T follicular helper cell (primary cell): ENCODE measurements at places on chromosomes 2 and 18.

GRCh38 chr2:142088058-142088568 is 42.7 kb downstream of the LRP1B start:
- no peak for DNase-seq

DNA sequence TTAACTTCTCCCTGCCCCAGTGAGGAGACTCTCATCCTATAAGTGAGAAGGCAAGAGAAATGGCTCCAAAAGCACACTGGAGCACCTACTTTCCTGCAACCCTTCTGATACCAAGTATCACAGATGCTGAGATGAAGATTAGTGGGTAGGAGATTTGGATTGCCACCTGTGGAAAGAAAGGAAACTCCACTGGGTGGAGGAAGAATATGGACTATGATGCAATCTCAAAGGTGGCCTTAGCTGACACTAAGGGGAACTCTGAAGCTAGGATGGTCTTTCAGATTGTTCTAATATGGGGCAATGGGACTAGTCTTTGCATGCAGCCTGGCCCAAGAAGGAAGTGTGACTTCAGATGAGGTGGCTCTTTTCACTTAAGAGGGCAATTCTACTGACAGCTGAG is 21.6 kb downstream of the PRKRA start:
- no peak for DNase-seq

GRCh38 chr2:6728156-6728555 is 137.6 kb downstream of the CMPK2 start:
- DNase-seq, result no peak

- no peak for DNase-seq
These were observed 125.9 kb downstream of the MSH2 start for GRCh38 chr2:47528874-47529273.

- no peak for DNase-seq
These were observed 474.0 kb downstream of the SOCS6 start for GRCh38 chr18:70762812-70763211.

- no peak for DNase-seq
These were observed 6.9 kb downstream of the CDH20 start for GRCh38 chr18:61340148-61340547.

DNA sequence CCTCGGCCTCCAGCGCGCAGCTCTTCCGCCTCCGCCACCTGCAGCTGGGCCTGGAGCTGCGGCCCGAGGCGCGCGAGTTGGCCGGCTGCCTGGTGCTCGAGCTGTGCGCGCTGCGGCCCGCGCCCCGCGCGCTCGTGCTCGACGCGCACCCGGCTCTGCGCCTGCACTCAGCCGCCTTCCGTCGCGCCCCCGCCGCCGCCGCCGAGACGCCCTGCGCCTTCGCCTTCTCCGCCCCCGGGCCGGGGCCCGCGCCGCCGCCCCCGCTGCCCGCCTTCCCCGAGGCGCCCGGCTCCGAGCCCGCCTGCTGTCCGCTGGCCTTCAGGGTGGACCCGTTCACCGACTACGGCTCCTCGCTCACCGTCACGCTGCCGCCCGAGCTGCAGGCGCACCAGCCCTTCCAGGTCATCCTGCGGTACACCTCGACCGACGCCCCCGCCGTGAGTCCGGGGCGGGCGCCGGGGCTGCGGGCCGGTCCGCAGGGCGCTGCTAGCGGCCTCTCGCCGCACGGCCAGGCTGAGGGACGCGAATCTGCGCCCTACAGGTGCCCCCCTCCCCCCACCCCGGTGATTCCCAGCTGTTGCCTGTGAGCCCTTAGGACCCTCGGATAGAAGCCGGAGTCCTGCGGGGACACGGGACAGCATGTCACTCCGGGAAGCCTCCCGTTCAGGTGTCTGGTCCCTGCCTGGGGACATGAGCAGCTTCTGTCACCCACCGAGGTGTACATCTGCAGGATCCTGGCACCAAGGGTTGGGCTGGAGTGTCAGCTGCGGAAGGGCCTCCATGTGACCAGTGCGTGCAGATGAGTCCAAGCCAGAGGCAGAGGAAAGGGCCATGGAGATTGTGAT is 616 bp downstream of the RNPEPL1 start:
- peak; percentile 51 for DNase-seq

GRCh38 chr2:200575957-200576356 is 9.9 kb upstream of the AOX1 start:
- DNase-seq, result no peak

GRCh38 chr18:7927119-7927518 is 360.0 kb downstream of the PTPRM start:
- no peak for DNase-seq

- DNase-seq, result no peak
These were observed 47.6 kb downstream of the ITGAV start for GRCh38 chr2:186637497-186637800.

GRCh38 chr2:241033336-241033987 is 35.0 kb downstream of the SNED1 start:
- DNase-seq, result no peak

DNA sequence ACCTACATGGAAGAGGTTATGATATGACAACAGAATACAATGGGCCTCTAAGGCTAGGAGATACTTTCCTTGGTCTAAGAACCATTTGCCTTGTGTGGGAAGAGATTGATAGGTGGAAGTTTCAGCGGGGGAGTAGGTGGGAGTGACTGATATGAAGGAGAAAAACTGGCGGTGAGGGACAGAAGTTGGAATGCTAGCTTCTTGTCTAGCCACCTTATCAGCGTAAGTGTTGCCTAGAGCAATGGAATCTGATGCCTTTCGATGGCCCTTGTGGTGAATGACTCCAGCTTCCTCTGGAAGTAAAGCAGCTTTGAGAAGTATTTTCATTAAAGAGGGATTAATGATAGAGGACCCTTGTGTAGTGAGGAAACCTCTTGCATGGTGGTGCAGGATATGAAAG is 121.3 kb upstream of the GULP1 start:
- no peak for DNase-seq

- no peak for DNase-seq
These were observed 54.5 kb upstream of the NPAS2 start for GRCh38 chr2:100765481-100765880.

DNA sequence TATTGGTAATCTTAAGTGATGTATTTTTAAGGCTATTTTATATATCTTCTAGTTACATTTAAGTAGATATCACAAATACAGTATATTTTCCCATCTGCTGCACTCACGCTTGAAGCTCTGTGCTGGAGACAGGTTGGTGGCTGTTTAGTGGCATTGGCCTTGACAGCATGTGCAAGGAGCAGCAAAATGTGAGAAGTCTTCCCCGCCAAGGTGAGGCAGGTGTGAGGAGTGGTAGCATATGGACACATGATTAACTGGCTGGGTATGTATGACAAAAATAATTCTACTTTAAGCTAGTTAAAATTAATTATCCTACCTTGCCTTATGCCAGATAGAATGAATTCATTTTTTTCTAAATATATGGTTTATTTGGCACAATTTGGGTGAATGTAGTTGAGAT is 117.2 kb downstream of the CCDC102B start:
- DNase-seq, result no peak

- DNase-seq, result no peak
These were observed 147.1 kb downstream of the PLEKHA3 start for GRCh38 chr2:178627401-178627800.

GRCh38 chr2:165568361-165568760 is 98.9 kb downstream of the CSRNP3 start:
- DNase-seq, result no peak

DNA sequence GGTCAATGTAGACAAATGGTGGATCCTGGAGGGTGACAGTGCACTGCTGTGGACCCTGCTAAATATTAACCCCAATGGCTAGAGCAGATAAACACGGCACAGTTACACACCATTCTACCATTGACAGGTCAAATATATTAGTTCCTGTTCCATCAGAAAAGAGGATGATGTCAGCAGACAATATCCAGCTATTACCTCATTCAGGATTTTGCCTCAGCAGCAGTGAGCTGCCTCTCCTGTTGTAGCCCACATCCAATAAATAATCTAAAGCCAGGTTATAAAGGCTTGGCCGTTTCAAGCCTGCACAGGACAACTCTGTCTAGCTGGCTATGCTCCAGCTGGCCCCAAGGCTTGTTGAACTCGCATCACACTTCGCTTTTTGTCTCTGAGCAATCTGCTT is 31.6 kb upstream of the NETO1 start:
- DNase-seq, result no peak

DNA sequence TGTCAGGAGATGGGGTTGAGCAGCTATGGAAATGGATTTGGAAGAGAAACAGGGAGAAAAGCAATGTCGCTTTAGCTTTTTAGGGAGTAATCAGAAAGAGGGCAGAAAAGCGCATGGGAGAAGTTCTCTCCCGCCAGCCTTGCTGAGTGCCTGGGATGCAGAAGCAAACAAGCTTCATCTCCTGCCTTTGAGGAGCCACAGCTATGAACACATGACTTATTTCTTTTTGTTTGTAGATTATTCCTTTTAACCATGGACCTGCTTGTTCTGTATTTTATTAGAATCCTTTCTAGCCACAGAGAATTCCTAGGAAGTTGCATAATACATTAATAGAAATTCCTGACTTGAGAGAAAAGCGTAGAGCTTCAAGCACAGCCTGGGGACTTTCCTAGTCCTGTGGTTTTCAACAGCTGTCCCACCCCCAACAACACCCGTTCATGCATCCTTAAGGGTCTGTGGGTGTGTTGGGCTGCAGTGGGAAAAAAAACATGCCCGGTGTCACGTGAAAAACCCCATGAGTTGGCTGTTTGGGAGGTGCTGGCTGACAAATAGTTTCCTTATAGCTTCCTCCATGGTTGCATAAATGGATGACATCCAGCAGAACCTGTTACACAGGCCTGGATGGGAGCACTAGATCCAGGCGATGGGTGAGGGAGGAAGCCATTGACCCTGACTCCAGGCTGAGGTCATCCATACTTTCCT is 14.9 kb downstream of the SLC9A4 start:
- DNase-seq, result no peak

DNA sequence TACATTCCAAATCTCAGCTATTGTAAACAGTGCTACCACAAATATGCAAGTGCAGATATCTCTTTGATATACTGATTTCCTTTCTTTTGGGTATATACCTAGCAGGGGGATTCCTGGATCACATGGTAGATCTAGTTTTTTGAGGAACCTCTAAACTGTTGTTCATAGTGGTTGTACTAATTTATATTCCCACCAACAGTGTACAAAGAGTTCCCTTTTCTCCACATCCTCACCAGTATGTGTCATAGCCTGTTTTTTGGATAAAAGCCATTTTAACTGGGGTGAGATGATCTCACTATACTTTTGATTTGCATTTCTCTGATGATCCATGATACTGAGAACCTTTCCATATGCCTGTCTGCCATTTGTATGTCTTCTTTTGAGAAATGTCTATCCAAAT is 6.3 kb upstream of the CCNT2 start:
- no peak for DNase-seq

DNA sequence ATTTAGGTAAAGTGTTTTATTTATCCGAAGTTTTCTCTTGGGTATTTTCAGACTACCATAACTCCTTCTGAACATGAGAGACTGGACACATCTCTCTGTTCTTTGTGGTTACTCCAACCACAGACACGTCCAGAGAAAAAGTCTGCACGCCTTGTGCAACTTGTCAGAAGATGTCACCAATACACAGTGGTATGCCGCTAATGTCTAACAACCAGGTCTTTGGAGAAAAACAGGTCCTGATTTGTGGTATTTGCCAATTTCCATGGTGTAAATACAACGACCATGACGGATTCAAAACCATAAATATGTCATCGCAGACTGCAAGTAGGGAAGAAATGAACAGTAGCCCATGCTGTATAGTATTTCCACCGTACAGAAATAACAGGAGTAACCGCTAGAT is 620.6 kb upstream of the ID2 start:
- DNase-seq, result no peak

DNA sequence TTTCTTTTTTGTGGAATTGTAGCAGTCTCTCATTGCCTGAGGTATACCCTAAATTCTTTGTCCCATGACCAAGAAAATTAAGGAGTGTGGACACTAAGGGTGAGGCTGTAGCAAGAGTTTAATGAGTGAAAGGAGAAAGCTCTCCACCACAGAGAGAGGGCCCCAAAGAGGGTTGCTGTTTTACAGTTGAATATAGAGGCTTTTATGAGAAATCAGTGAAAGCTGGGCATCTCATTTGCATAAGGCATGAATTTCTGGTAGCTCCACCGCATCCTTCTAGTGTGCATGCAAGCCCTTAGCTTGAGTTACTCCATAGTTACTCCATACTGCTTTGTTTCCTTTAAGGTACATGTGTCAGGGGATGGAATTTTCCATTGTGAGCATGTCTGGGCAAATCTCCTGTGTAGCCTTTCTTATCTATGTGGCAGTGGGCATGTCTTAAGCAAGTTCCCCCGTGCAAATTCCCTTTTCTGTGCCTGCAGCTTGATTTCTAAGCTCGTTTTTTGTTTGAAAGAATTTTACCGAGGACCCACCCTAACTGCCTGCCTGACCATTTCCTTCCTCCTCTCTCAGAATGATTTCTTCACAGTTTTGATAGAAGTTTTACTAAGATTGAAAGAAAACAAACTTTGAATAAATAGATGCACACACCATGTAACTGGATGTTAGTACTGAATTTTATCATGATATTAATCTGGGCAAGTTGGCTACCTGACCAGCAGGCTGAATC is 218.9 kb downstream of the PARD3B start:
- no peak for DNase-seq

DNA sequence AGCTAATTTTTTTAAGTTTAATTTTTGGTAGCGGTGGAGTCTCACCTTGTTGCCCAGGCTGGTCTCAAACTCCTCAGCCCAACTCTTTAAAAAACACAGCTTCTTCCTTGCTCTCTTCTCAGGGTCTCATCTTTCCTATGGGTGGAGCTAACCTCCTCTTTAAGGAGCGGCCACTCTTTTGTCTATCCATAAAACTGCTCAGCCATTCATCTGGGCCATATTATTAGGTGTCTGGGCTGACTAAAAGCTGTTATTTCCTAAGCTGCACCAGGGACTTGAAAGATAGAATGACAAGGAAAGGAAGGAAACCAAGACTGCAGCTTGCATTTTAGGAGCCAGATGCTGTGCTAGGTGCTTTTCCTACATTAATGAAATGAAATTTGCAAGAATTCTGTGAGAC is 35.8 kb upstream of the THOC1 start:
- no peak for DNase-seq

DNA sequence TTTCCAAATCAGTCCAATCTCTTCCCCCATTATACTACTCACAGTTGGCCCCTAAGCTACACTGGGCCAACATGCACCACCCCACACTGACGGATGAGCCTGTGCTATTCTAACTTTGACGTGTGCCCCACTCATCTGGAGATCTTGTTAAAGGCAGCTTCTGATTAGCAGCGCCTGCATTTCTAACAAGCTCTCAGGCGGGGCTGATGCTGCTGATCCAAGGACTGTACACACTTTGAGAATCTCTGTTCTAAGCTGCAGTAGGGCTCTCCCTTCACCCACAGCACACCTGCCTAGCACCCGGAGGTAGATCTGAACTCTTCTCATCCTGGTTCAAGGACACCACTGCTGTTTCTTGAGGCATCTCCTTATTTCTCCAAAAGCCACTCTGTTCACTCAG is 200.7 kb downstream of the SLC4A3 start:
- DNase-seq, result no peak

GRCh38 chr2:10424051-10424450 is 24.1 kb downstream of the ODC1 start:
- no peak for DNase-seq

DNA sequence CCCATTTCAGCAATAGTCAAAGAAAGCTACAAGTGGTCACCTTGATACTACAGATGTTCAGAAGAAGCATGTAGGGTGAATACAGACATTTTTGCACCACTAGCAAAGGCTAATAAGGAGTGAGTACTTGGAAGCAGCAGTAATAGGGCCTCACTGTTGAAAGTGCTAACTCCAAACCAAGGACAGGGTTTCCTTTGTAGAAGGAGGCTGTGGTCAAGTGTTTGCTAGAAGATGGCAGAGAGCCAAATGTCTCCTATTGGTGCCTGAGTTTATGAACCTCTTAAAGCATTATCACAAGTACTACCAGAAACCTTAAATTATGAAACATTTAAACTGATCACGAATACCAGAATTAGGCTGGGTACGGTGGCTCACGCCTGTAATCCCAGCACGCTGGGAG is 308.1 kb downstream of the ZEB2 start:
- no peak for DNase-seq
